A549 treated with GW870086 at 1 μM for 4 hours (cell line): ENCODE measurements at places on chromosomes 3 and 15. TPM values are rescaled to one million over a fixed set of nuclear protein-coding genes. Genes with fewer than 3 reads are reported as not detected.

The FBXO40 gene
- total RNA-seq: not detected in 5 replicates

The GOLGA8F gene
- total RNA-seq: 0.05 TPM in 1 of 5 replicates, not detected in the others

The VIPR1 gene
- 0.31 to 0.94 TPM (median 0.65 TPM) in 5 replicates for total RNA-seq

The SMCO1 gene
- total RNA-seq: not detected in 5 replicates

The ZBED2 gene
- total RNA-seq: 0.11 to 0.29 TPM (median 0.16 TPM) in 5 replicates

The FAM98B gene
- 8.0 to 15.6 TPM (median 11.0 TPM) in 5 replicates for total RNA-seq

The SLC38A3 gene
- total RNA-seq: 0.06 to 0.14 TPM in 2 of 5 replicates, not detected in the others

The LEO1 gene
- 46.3 to 66.7 TPM (median 49.4 TPM) in 5 replicates for total RNA-seq

The TUBGCP4 gene
- total RNA-seq: 4.5 to 6.8 TPM (median 5.0 TPM) in 5 replicates

The MST1R gene
- 5.4 to 8.4 TPM (median 7.7 TPM) in 5 replicates for total RNA-seq

The RHCG gene
- 40.7 to 52.9 TPM (median 46.6 TPM) in 5 replicates for total RNA-seq

The CIP2A gene
- total RNA-seq: 13.3 to 24.0 TPM (median 20.8 TPM) in 5 replicates

The ITGA11 gene
- total RNA-seq: 2.7 to 7.0 TPM (median 4.8 TPM) in 5 replicates

The DAG1 gene
- 45.8 to 67.0 TPM (median 60.6 TPM) in 5 replicates for total RNA-seq

The ZNF80 gene
- total RNA-seq: not detected in 5 replicates

The B4GALT4 gene
- 88.3 to 123 TPM (median 119 TPM) in 5 replicates for total RNA-seq

The IMPG2 gene
- not detected in 5 replicates for total RNA-seq

The ZNF710 gene
- 11.5 to 15.5 TPM (median 14.3 TPM) in 5 replicates for total RNA-seq
